ENCODE measurements at places on chromosomes 3 and 15.

DNA sequence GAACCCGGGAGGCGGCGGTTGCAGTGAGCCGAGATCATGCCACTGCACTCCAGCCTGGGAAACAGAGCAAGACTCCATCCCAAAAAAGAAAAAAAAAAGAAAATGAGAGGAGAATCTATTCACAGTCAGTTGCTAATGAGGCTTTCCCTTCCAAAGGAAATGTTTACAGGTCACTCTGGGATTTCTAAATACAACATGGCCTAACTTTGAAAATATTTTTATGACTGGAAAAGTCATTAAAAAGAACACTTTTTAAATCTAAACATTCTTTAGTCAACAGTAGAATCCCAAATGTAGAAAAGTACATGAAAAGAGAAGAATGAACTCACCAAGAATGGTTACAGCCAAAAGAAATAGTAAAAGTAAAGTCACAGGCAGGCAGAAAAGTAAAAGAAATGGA is 78.6 kb downstream of the PLD1 start:
- DNase-seq = no peak

DNA sequence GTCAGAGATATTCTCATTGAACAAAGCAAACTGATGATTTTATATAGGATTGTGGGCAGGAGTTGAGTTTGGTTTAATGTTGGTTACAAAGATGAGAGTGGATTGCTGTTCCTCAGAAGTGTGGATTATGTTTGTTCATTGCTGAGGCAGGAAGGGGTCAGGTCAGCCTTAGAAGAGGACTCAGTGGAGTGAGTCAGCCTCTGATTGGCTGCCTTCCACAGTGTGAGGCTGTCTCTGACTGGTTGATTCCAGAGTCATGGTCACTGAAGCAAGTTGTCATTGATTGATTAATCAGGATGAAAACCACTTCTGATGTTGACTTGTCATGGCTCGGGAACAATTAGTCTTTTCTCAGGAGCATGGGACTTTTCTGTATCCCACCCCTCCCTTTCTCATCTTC is 36.2 kb downstream of the KBTBD12 start:
- no peak for DNase-seq

GRCh38 chr3:64267721-64268604 is 42.7 kb upstream of the PRICKLE2 start:
- DNase-seq = no peak

- DNase-seq = no peak
These were observed 683.8 kb upstream of the NR2F2 start for GRCh38 chr15:95646484-95647273.

- no peak for DNase-seq
These were observed 13.3 kb upstream of the PXYLP1 start for GRCh38 chr3:141218162-141218835.

- DNase-seq = no peak
These were observed 378.5 kb downstream of the DIPK2A start for GRCh38 chr3:144350125-144350524.

DNA sequence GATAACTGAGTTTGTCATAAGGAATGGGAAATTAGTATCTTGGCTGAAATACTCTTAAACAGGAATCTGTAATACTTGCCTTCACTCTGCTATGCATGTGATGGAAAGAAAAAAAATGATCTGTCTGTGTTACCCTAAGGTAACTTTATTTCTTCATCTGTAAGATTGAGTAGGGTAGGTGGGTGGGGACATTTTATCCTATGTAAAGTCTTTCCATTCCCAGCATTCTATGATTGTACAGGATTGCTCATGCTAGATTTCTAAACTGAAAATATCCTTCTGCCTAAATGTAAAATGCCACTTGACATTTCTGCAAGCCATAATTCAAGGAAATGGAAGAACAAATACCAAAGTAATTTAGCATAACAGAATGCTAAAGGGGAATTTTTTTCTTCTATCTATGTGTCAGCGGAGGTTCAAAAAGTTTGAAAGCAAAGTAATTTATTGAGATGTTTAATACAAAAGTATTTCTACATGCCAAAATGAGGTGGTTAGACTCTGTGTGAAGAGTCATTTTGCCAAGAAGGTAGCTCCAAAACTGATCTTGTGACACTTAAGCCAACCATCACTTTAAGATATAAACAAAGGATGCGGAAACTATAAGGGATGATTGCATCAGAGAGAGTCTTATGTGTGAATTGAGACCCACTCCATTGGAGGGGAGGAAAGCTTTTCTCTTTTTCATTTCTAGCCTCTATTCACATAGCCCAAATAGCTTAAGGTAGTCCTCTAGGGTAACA is 46.6 kb upstream of the SERPINI2 start:
- DNase-seq = no peak

GRCh38 chr3:46907271-46907670 is 29.8 kb downstream of the PTH1R start:
- no peak for DNase-seq
